ENCODE measurements at places on chromosomes 13 and 19. TPM values are rescaled to one million over a fixed set of nuclear protein-coding genes. Genes with fewer than 3 reads are reported as not detected.

Gene NCAN
- total RNA-seq = not detected

Gene SYNE4
- 0.35 TPM for total RNA-seq

Gene ZFP14
- 3.2 TPM for total RNA-seq

DNA sequence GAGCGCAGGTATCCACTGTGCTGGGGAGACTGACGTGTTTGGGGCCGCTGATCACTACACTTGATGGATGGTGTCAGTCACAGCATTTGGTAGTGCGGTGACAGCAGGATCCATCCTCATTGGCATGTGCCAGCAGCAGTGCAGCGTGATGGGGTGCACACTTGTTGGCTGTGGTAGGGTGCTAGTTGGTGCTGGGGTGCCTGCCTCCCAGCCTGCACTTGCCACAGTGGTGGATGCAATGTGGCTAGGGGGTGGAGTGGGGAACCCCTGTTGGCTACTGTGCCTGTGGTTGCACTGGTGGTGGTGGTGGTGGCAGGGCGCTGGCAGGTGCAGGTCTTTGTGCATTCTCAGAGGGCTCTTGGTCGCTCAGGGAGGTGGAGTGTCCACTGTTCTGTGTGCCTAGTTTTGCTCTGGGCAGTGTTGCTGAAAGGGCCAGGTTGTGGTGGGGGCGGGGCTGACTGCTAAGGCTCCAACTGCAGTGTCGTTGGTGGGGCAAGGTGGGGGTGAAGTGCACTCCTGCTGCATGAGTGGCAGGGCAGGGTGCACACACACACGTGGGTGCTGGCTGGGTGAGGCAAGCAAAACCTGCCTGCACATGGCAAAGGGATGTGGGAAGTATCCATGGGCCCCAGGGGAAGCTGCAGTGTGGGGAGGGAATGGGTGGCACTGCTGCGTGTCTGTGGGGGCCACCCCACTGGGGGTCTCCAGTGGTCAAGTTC is 84.8 kb downstream of the ZMYM2 start:
- DNase-seq = no peak

- no peak for DNase-seq
Measured at GRCh38 chr13:71758828-71759227, 108.2 kb downstream of the DACH1 start.

- no peak for DNase-seq
Measured at GRCh38 chr13:78521091-78521490, 82.3 kb downstream of the POU4F1 start.

GRCh38 chr19:55681131-55682092 is 6.4 kb downstream of the EPN1 start:
- no peak for DNase-seq

GRCh38 chr13:44954224-44954623 is 35.0 kb downstream of the NUFIP1 start:
- DNase-seq = no peak

- DNase-seq = no peak
Measured at GRCh38 chr13:103437651-103438050, 371.4 kb upstream of the SLC10A2 start.
